ENCODE measurements at places on chromosomes 5 and 9.

- no peak for DNase-seq
These were observed 33.5 kb downstream of the CSNK1G3 start for GRCh38 chr5:123545506-123545905.

DNA sequence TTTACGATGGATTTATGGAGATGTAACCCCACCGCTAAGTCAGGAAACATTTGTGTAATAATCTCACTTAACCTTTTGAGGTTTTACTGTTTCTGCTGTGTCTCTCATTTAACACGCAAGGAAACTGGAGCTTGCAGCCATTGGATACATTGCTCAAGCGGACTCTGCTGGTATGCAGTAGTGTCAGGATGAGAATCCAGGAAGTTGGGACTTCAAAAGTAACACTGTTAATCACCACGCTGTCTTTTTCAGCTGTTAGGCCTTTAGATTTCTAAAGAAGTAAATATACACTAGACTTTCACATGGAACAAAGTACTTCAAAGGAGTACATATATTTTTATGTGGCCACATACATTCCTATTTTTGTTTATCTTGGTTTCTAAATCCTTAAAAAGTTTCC lies 114.7 kb downstream of the LPAR1 start:
- DNase-seq = no peak

- DNase-seq = no peak
These were observed 19.2 kb upstream of the RICTOR start for GRCh38 chr5:39093352-39093751.

- DNase-seq = no peak
These were observed 119.0 kb downstream of the MELK start for GRCh38 chr9:36691671-36692070.

GRCh38 chr9:73154271-73154670 lies 2.6 kb downstream of the ANXA1 start:
- no peak for DNase-seq

DNA sequence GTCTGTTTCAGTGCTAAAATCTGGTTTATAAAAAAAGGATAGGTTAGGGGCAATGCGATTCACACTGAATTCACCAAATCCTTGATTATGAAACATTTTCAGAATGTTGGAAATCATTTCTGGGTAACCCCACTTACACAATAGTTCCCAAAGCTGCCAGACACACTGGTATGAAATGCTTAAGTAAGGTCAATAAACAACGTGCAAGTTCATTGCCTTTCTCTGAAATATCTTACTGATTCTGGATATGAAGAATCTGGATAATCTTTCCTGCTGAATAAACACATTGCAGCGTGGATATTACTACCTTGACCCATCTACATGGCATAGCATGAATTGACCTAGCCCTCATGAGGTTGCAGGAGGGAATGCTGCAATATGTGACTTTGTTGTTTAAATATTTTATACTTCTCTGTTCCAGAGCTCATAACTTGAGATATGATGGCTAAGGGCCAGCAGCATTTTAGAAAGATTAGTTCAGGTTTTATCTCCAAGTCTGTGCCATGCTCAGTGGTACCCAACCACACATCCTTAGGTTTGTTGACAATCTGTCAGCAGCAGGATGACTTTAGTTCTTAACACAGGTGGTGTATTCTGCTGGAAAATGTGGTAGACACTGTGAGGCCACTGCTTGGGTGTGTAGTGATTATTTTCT lies 121.0 kb downstream of the NREP start:
- no peak for DNase-seq

- no peak for DNase-seq
These were observed 566.9 kb downstream of the PDE4D start for GRCh38 chr5:59326596-59326995.

DNA sequence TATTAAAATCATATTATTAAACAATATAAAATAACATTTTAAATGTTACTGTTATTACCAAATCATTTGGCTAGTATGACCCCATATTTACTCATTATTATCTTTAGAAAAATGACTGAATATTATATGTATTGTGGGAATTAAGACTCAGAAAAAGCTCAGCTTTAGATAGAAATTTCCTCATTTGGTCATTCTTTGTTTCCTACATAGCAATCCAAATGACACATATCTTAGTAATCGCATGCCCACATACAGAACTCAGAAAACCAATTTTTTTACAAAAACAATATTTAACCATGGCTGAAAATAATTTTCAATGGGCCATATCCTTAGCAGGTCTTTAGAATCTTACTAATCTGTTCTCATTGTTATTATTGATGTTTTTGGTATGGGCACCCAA lies 53.8 kb upstream of the TSLP start:
- DNase-seq = no peak

GRCh38 chr5:75006865-75007822 lies 45.2 kb downstream of the GCNT4 start:
- DNase-seq = no peak

DNA sequence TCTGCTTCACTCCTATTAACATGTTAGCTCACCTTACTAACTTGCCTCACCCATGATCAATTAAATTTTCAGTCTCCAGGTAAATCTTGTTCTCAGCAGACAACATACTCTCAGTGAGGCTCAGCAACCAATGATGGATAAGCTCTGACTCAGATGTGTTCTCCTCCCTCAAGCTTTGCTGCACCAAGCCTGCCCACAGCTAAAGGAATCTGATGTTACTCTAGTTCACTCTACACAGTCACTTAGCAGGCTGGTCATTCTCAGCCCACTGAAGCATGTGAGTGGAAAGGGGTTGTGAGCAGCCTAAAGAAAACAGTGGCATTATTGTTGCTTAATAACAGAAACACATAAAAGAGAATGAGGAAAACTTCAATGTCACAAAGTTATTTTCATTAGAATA lies 37.3 kb upstream of the CTNND2 start:
- no peak for DNase-seq

GRCh38 chr5:138635708-138636107 lies 60.5 kb upstream of the HSPA9 start:
- no peak for DNase-seq

DNA sequence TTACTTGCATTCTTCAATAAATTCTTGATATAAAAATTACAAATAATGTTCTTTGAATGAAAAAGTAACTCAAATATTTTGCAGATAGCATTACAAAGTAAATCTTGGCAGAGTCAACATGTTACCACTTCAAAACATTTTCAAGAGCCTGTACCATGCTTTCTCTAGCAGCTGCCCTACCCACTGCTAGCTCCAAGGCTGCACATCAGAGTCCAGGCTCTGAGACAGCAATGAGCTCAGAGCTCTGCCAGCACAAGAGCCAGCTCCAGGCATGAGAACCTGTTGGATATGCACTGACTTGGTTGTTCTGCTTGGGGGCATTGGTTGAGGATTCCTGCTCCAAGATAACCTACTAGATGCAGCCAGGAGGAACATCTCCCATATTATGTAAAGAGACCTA lies 211.3 kb upstream of the HAPLN1 start:
- no peak for DNase-seq

DNA sequence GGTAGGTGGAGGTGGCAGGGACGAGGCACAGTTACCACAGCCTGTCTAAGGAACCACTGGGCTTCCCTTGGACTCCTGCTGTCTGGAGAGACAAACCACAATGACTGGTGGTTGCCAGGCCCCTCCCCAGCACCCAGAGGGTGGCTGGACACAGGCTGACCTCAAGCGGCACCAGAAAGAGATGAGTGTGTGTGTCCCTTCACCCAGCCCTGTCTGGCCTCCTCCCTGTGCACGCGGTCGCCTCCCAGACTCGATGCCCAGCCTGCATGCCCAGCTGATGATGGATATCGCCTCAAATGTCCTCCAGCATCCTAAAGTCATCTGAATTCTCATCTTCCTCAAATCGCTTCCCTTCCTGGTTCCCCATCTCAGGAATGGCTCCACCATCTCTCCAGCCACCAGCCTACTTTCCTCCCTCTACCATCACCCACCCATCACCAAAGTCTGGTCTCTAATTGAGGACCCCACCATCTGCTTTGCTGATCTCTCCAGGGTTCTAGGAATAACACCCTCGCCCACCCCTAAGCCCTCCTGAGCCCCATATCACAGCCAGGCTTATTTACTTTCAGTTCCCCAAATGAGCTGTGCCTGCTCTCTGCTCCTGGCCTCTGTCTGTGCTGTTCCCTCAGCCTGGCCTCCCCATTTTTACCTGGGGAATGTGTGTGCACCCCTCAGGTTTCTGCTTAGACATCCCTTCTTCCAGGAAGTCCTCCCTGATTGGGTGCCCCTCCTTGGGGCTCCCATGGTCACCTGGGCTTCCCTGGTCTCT lies 52.5 kb upstream of the GGTA1 start:
- DNase-seq = no peak

DNA sequence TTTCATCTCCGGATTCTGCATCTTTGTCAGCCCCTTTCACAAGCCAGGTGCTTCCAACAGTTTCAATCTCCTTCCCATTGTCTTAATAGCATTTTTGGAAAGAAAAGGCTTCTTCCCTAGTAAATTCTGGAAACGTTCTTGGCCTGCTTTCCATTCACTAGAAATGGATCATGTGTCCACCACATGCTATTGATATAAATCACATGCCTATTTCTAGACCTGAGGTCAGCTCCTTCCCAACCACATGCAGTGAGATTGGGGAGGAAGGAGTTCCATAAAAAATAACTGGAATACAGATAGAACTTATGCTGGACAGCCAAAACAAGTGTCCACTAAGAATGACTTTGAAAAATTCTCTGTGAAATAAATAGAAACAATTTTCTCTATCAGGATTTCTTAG lies 181.6 kb upstream of the TMEM161B start:
- no peak for DNase-seq

DNA sequence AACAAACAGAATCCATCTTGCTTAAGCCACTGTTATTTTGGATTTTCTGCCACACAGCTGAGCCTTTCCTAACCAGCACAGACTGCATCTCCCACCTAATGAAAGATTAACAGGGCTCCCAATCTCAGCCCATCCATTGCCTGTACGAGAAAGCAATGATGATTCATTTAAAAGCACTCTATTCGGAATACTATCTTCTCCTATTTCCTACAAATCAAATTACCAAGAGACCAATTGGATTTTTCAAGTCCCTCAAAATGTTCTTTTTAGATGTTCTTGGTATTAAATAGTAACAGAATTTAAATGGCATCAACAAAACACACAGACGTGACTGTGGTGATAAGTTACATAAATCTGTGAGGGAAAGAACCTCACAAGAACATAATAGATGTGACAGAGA lies 324.1 kb downstream of the AGTPBP1 start:
- DNase-seq = no peak

DNA sequence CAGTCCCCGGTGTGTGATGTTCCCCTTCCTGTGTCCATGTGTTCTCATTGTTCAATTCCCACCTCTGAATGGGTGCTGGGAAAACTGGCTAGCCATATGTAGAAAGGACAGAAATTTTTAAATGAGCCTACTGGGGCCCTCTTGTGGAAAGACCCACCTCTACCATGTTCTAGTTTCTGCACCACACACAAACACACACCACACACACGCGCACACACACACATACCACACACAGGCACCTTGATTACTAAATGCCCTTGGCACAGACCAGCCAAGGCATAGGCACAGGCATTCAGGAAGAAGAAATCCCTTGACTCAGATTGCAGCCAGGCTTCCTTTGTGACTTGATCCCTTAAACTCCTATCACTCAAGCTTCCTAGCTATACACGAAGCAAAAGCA lies 60.5 kb downstream of the SIL1 start:
- no peak for DNase-seq

DNA sequence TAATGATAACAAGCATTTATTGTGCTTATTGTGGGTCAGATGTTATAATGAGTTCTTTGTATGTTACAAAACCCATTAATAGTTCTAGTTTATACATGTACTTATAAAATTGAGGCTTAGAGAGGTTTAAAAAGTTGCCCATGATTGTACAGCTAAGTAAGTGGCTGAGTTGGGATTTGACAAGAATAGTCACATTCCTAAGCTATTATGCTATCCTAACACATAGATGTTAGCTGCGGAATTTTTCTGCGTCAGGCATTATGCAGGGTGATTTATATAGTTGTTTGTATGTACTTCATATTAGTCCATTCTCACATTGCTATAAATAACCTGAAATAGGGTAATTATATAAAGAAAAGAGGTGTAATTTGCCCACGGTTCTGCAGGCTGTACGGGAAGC lies 12.5 kb downstream of the COMMD10 start:
- DNase-seq = no peak

GRCh38 chr9:99109522-99109921 lies 4.6 kb downstream of the TGFBR1 start:
- DNase-seq = no peak

GRCh38 chr5:80925931-80926330 lies 34.2 kb upstream of the RASGRF2 start:
- no peak for DNase-seq

GRCh38 chr9:127347831-127348776 lies 48.9 kb upstream of the SLC2A8 start:
- no peak for DNase-seq

GRCh38 chr5:3102531-3102930 lies 351.1 kb upstream of the IRX2 start:
- no peak for DNase-seq

GRCh38 chr5:89168766-89169165 lies 285.8 kb upstream of the MEF2C start:
- no peak for DNase-seq

GRCh38 chr9:132238026-132238972 lies 76.4 kb downstream of the NTNG2 start:
- no peak for DNase-seq

GRCh38 chr9:91082731-91083130 lies 279.0 kb downstream of the AUH start:
- DNase-seq = no peak

GRCh38 chr9:74528207-74528606 lies 31.1 kb downstream of the RORB start:
- DNase-seq = no peak

GRCh38 chr5:138111937-138112336 lies 27.3 kb downstream of the NME5 start:
- DNase-seq = no peak

GRCh38 chr9:125763394-125763801 lies 16.2 kb downstream of the PBX3 start:
- DNase-seq = no peak

GRCh38 chr5:134394932-134395331 lies 16.7 kb downstream of the CDKN2AIPNL start:
- DNase-seq = no peak

DNA sequence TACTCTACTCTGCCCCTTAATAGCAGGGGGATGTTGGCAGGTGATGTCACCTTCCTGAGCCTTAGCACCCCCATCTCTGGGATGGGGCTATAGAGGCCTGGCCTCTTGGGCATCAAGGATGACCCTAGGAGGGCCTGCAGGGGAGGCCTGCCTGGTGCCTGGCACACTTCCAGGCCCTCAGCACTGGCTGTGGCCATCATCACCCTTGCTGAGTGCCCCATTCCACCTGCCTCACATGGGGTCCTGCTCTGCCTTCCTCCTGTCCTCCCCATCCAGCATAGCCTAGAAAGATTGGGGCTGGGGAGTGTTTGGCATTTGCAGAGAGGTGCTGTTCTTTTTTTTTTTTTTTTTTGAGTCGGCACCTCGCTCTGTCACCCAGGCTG lies 17.7 kb upstream of the PHYHD1 start:
- DNase-seq = no peak

- DNase-seq = no peak
These were observed 1429.8 kb upstream of the CDH9 start for GRCh38 chr5:28468166-28468565.

GRCh38 chr5:55387865-55388264 lies 80.1 kb downstream of the MTREX start:
- no peak for DNase-seq

All from T-helper 2 cell treated with Interferon-gamma antibody and Interleukin-4, amounts not matched to agents 5 μg/mL and 100 μg/mL, for 36 hours (primary cell).